ENCODE measurements at places on chromosomes 7 and 10.

DNA sequence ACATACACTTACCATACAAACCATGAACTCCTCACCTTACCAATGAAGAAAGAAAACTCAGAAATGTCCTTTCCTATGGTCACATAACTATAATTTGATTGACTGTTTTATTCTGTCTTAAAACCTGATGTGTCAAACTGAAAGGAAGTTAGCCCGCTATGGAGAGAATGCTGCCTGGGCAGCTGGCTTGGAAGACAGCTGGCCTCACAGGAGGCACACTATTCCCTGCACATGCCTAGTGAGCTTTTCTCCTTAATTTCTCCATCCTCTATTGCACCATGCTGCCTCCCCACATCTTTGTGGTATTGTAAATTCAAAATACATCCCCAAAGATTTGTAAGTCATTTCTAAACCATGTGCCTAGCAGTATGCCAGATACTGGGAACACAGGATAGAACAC lies 163.3 kb downstream of the STK31 start:
- DNase-seq: no peak

DNA sequence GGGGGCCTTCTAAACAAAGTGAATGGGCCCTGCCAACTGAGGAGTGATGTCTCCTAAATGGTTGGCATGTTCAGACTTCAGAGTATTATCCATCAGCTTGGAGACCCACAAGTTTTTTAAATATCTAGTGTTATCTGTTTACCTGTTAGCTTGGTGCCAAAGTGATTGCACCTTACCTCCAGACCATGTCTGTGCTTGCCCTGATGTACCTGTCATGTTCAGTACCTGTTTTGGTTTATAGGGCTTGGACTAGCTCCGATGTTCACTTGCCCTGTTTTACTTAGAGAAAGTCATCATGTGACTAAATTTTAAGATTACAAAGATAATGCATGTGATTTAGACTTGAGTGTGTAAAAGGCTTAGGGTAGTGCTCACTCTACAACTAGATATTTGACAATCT lies 67.7 kb downstream of the CNNM2 start:
- no peak for DNase-seq

GRCh38 chr10:51718804-51719291 lies 19.5 kb upstream of the CSTF2T start:
- no peak for DNase-seq

DNA sequence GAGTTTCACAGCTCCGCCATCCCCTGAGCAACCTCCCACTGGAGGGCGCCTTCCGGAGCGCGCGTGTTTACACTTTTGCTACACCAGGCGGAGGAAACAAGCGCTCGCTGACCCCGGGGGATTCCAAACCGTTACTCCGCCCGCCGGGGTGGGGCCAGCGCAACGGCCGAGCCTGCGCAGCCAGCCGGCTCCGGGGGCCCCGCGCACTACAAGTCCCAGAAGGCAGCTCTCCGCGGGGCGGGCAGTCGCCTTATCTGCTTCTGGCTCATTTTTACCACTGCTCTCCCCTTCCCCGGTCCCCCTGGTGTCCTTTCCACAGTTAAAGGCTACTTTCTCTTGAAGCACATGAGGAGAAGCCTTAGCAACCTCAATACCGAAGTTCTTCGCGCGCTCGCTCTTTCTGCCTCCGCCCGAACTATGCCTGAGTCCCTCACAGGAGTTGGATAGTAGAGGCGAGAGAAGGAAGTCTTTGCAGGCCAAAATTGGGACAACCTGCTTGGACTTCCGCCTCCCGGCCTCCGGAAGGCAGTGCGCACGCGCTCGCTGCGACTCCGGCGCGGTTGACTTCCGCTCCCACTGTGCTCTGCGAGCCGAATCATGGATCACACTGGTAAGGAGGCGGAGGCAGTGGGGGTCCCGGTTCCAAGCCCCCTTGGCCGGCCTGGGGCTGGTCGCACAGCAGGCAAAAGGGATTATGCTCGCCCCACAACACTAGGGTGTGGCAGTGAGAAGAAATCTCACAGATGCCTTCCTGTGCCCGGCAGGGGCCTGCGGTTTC lies at the start of gene CBLL1:
TSS of gene CBLL1 (plus strand) at position 576 of the 778 bp plus-strand sequence. CDS start at position 598, 22 bp downstream.
- peak; percentile 94 for DNase-seq

GRCh38 chr10:133072196-133072595 lies 15.5 kb upstream of the ADGRA1 start:
- DNase-seq: no peak

DNA sequence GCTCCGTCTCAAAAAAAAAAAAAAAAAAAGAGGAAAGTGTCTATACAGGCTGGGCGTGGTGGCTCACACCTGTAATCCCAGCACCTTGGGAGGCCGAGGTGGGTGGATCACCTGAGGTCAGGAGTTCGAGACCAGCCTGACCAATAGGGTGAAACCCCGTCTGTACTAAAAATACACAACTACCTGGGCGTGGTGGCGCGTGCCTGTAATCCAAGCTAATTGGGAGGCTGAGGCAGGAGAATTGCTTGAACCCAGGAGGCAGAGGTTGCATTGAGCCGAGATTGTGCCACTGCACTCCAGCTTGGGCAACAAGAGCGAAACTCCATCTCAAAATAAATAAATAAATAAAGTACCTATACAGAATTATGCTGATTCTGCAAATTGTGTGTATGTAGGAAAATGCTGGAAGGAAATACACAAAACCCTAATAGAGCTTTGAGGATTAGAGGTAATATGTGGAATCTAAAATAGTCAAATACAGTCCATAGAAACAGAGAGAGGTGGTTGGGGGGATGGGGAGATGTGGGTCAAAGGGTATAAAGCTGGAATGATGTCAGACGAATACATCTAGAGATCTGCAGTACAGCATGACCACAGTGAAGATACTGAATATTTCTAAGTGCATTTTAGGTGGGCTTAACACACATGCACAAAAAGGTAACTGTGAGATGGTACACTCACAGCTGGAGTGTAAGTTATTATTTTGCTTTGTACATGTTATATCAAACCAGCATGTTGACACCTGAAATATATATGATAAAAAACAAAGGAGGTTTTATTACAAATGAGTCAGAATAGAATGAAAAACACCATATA lies 174.5 kb upstream of the KLF14 start:
- no peak for DNase-seq

- DNase-seq: no peak
Observed at GRCh38 chr10:12062754-12063482, 5.8 kb upstream of the DHTKD1 start.

DNA sequence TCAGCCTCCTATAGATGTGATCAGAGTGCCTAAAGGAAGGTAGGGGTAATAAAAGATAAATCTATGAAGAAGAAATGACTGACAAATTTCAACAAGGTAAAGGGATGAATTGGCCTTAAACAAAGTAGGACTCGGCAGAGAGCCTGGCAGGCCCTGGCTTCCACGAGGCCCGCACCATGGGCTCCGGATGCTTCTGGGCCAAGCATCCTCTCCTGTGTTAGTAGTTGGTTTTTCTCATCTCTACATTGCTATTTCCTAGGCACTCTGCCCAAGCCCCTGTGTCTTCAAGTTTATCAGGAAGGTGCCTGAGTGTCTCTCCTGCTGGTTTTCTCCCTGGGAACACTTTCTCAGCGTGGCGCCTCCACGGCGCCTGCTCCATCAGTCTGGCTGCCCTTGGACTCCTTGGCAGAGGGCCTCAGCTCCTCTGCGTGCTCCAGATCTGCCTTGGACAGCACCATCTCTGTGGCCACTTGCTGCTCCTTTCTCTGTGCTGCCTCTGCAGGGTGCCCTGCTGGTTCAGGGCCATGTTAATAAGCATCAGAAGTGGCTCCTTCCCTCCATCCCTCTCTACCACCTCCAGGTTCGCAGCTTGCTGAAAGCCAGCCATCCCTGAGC lies 413.3 kb upstream of the DPP6 start:
- DNase-seq: no peak

GRCh38 chr10:95540514-95541052 lies 20.6 kb downstream of the SORBS1 start:
- no peak for DNase-seq

DNA sequence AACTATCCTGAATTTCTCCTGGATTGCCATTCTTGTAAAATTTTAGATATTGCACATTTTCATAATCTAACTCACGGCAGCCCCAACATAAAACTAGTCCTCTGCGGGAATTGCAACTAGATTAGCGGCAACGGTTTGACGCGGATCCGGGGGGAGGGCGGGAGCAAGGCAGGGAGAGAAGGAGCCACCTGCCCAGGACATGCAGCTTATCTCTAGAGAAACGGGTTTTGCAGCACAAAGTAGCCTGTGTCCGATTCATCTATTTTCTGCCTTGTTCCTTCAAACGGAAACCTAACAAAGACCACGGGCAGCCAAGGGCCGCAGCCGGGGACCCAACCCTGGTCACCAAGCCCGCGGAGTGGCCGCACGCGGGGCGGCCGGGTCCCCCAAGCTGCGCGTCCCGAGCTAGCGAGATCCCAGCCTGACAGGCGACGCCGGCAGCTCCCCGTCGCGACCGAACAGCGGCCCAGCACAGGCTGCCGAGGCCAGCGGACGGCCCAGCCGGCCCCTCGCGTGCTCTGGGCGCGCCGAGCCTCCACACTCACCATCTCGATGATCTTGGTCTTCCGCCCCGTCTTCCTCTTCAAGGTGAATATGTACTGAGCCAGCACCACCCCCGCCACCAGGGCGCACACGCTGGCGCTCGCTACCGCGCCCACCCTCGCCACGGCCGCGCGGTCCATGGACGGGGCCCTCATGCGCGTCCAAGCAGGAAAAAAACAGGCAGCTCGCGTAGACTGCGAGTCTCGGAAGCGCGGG lies at the start of gene NT5C3A:
TSS of gene NT5C3A (minus strand) at position 754 of the 759 bp plus-strand sequence. CDS start at position 683, 71 bp downstream.
- DNase-seq: peak; percentile 9

DNA sequence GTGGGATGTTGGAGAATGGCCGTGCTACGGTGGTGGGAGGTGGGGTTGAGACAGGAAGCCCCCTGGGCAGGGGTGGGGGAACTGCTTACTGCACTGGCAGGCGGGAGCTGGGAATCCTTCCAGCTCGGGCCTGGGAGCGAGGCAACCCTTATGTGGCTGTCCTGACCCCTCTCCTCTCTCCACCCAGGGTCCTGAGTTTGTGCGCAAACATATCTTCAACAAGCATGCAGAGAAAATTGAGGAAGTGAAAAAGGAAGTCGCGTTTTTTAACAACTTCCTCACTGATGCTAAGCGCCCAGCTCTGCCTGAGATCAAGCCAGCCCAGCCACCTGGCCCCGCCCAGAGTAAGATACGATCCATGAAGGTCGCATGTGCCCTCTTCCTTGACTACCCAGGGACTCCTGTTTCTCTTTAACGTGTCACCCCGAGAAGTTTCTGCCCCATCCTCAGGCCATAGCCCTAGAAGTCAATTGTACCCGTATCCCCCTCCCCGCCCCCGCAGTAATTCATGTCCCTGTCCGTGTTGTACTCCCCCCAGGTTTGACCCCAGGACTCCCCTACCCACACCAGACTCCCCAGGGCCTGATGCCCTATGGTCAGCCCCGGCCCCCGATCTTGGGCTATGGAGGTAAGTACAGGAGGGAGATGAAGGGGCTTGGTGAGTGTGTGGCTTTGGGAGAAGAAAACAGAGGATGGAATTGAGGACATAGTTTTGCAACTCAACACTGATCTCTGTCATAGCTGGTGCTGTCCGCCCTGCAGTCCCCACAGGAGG lies 1.8 kb downstream of the UFSP1 start:
- no peak for DNase-seq

GRCh38 chr7:35875292-35875691 lies 74.4 kb downstream of the SEPTIN7 start:
- DNase-seq: no peak

DNA sequence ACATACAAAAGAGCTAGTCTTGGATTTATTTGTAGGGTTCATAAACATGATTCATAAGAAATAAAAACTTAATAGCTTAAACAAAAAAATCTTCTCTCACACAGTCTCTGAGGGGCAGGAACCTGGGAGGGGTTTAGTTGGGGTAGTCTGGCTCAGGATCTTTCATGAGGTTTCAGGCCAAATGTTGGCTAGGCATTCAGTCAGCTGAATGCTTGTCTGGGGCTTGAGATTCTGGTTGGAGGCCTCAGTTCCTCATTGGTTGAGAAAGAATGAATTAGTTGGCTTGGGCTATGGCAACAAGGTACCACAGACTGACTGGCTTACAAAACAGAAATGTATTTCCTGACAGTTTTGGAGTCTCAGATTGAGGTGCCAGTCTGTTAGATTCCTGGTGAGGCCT lies 74.3 kb downstream of the ANKRD7 start:
- DNase-seq: no peak

- DNase-seq: no peak
Observed at GRCh38 chr10:52332815-52333214, 18.7 kb downstream of the DKK1 start.

DNA sequence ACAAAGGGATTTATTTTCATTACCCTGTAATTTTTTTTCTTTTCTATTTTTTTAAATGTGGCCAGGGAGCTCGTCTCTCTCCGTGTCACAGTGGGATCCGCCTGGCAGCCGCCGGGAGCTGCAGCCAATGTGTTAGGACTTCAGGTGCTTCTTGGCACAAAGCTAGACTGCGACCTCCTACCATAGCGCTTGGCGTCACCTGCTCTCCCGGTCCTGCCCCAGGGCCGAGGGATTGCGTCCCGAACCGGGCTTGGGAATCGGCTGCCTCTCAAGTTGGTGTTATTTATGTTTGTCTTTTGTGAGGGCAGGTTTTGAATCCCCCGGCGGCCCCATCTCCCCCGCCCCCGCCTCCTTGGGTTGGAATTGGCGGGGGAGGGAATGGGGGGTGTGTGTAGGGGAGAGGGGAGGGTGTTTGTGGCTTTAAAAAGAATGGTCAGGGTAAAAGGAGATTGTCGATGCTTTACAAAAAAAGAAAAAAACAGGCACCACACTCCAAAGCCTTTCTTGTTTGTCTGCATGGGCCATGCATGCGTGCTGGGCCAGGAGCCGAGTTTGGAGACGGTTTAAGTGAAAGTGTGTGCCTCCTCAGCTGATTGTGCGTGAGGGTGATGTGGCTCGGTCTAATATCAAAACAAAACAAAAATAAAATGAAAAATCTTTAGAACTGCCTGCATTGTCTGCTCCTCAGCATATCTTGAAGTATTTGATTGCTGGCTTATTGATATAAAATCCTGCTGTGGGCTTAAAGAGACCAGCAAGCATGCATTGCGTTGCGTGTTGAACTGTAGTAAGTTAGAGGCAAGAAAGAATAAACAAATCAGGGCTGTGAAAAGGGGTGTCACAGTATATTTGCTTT lies 1.2 kb downstream of the PPP1R9A start:
- no peak for DNase-seq

DNA sequence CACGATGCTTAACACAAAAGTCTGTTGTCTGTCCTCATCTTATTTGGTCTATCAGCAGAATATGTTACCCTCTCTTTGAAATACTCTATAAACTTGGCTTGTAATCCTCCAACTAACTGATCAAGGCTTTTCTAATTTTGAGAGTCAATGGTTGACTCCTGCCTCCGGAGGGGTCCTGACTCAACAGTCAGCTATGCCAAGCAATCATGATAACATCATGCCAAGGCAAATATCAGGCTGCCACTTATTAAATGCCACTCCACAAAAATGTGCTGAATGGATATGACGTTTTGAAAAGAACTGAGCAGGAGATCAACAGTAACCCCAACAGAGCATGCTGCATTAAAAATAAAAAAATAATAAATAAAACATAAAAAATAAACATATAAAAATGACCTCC lies 116.1 kb downstream of the PARD3 start:
- DNase-seq: no peak

GRCh38 chr10:99799613-99800012 lies 17.2 kb downstream of the ABCC2 start:
- no peak for DNase-seq
